Uterine smooth muscle cell (primary cell): ENCODE measurements at places on chromosomes 6 and 20. TPM values are rescaled to one million over a fixed set of nuclear protein-coding genes. Genes with fewer than 3 reads are reported as not detected.

Gene WASF1
- 9.0 and 10.7 TPM in 2 replicates for total RNA-seq

Gene BFSP1
- total RNA-seq = 1.5 and 3.1 TPM in 2 replicates

Gene JPH2
- total RNA-seq = 3.0 and 6.1 TPM in 2 replicates

Gene DNAH8
- under 0.01 and 0.12 TPM in 2 replicates for total RNA-seq

Gene CSNK2A1
- total RNA-seq = 157 and 188 TPM in 2 replicates

Gene NRSN1
- not detected in 2 replicates for total RNA-seq
